ENCODE measurements at places on chromosomes 3 and 15.

- DNase-seq: no peak
Measured at GRCh38 chr3:189572249-189572648, 58.9 kb upstream of the TP63 start.

- no peak for DNase-seq
Measured at GRCh38 chr15:45091576-45091975, 22.4 kb downstream of the DUOX2 start.

- DNase-seq: no peak
Measured at GRCh38 chr3:57855943-57856342, 99.8 kb downstream of the SLMAP start.

DNA sequence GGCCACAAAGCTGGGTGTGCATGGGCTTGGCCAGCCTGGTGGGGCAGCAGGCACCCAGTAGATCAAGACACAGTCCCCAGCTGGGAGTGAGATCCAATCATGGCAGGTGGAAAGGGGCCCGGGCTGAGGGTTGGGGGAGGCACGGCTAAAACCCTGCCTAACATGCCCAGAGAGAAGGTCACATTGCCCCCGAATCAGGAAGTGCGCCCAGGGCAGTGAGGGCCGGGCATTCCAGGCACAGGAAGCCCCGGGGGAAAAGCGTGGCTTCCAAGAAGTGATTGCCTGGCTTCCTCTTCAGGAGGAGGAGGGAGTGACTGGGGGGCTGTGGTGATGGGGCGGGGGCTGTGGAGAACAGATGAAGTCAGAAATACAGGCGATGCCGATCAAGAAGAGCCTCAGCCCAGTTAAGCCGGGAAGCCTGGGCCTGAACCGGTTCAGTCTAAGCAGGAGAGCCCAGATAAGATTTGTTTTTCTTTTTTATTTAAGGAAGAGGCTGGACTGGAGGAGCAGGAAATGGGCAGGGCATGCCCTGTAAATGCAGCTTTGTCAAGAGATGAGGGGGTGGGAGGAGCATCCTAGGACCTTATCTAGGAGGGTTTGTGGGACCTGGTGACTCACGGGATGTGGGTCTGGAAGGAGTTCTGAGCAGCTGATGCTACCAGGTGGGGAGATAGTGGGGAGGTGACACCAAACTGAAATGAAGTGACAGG lies 83.9 kb downstream of the CHSY1 start:
- DNase-seq: peak; percentile 72

GRCh38 chr15:45377609-45378148 lies 665 bp downstream of the GATM start:
- peak; percentile 45 for DNase-seq

DNA sequence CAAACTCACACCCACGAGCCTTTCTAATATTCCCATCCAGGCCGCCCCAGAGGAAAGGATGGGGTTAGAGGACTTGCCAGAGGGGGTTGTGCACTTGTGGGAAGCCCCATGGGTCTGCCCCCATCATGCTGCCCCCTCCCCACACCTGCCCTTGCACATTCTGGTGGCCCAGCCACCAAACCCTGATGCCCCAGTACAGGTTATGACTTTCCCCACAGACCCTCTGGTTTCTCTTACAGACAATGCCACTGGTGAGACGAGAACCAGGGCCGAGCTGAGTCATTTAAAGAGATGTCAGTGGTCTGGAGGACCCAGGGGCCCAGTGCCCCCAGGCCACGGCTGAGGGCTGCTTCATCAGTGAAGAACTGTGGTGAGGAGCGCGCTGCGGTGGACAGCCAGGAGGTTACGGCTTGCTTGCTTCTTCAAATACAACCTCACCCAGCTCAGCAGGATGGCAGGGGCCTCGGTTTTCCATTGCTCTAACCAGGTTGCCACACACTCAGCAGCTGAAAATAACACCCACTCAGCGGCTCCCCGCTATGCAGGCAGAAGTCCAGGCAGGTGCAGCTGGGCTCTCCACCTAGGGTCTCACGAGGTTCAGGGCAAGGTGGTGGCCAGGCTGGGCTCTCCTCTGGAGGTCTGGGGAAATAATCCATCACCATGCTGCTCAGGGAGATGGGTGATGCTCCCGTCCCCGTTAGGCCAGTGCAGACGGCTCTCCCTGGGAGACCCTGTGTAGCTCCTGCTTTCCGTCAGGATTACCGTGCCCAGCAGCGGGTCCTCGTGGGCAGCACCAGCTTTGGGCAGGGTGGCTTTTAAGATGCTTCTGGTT lies 13.8 kb upstream of the SNRPA1 start:
- peak; percentile 15 for DNase-seq

GRCh38 chr15:42134617-42135245 lies 21.7 kb downstream of the PLA2G4F start:
- no peak for DNase-seq

GRCh38 chr15:63373330-63373729 lies 8.3 kb downstream of the CA12 start:
- DNase-seq: no peak
